Epithelial cell of proximal tubule (primary cell): ENCODE measurements at places on chromosomes 2 and 18.

DNA sequence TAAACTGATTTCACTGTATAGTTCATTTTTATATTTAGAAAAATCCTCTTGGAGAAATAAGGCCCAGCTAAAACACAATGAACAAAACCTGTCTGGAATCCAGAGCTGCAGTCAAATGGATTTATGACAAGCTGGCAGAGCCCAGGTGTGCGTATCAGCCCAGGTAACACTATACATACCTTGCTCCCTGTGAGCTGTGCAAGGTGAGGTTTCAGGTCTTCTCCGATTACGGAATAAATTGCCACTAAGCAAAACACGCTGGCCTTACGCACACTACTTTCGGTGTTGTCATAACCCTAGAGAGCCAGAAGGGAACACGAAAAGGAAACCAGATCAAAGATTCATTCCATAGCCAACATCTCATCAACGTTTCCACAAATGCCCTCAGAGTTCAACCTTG, 61.9 kb upstream of the TFCP2L1 start:
- no peak for DNase-seq

GRCh38 chr2:171345971-171346722, 87.6 kb downstream of the METTL8 start:
- DNase-seq, result no peak

DNA sequence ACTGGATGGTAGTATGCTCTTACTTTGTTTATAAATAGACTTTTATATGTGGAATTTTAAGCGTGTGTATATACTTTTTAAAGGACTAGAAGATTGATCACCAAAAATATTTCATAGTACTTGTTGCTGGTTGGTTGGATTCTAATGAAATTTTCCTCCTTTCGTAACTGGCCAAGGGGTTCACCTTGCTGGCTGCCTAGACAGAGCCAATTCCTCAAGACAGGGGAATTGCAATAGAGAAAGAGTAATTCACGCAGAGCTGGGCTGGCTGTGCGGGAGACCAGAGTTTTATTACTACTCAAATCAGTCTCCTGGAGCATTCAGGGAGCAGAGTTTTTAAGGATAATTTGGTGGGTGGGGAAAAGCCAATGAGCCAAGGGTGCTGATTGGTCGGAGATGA, 70.7 kb downstream of the SNORC start:
- DNase-seq, result no peak

DNA sequence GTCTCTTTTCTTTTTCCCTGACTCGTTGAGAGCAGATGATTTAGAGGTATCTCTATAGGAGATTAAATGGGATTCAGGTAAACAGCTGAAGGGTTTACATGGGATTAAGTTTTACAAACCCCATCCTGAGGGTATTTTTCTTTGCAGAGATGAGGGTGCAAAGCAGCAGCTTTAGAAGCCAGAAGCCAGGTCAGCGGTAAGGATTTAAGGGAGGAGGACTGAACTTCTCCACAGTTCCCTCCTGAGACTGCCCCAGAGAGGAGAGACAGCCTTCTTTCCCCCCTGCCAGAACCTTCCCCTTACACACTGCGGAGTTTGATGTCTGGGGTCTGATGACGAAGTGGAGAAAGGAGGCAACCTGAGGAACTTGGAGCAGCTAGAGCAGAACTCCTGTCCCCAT, 220.1 kb downstream of the PRKCE start:
- DNase-seq, result no peak

DNA sequence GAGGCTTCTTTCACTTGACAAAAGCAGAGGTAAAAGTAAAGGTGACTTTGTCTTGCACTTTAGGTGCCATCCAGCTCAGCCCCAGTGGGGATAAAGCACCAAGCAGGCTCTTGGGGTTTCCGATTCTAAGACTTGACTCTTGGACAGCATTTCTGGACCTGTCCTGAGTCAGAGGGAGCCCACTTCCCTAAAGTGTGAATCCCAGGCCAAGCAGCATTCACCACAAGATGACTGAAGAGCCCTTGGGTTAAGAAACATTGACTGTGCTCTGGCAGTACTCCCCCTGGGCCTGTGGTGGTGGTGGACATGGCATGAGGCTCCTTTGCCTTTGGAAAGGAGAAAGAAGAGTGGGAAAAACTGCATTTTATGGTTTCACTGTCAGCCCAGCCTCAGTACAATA, 638.0 kb upstream of the VRK2 start:
- no peak for DNase-seq
